HL-60 (cell line): ENCODE measurements at places on chromosomes 3 and 15.

DNA sequence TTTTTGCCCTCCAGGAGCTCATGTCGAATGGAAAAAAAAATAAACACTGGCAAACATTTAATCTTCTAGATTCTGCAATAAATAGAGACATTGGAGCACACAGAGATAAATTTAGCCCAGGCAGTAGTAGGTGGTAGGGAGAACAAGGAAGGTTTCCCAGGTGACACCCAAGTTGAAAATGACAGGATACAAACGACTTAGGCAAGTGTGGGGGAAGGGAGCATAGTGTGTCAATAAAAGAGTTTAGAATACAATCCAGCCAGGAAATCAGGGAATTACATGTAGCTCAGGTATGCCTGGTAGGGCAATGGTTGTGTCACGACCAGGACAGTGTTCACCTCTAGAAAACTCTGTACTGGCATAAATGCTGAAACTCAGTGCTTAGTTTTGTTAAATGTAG, 364.6 kb upstream of the AGTR1 start:
- DNase-seq: no peak

DNA sequence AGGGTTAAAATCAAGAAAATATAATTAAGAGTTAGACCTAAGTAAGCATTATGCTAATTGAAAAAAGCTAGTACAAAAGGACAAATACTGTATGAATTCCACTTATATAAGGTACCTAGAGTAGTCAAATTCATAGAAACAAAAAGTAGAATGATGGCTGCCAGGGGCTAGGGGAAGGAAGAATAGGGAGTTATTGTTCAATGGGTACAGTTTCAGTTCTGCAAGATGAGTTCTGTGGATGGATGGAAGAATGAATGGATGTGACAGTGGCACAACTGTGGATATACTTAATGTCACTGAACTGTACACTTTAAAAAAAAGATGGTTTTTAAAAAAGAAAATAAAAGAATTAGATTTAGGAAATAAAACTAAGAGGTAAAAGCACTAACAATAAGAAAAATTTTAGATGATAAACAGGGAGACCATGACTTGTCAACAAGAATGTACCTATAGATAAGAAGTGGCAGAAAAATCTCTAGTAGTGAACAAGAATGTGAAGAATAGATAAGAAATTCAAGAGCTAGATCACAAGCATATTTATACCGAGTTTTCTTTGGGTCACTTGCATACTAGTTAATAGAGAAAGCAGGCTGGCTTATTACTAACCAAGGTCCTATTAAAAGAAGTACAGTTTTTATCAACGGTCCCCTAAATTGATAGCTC, 5.5 kb downstream of the IFT80 start:
- DNase-seq: no peak

GRCh38 chr15:78206326-78207109, 27.8 kb downstream of the ACSBG1 start:
- DNase-seq: no peak

- DNase-seq: no peak
Observed at GRCh38 chr15:69568173-69569009, 115.8 kb downstream of the RPLP1 start.

DNA sequence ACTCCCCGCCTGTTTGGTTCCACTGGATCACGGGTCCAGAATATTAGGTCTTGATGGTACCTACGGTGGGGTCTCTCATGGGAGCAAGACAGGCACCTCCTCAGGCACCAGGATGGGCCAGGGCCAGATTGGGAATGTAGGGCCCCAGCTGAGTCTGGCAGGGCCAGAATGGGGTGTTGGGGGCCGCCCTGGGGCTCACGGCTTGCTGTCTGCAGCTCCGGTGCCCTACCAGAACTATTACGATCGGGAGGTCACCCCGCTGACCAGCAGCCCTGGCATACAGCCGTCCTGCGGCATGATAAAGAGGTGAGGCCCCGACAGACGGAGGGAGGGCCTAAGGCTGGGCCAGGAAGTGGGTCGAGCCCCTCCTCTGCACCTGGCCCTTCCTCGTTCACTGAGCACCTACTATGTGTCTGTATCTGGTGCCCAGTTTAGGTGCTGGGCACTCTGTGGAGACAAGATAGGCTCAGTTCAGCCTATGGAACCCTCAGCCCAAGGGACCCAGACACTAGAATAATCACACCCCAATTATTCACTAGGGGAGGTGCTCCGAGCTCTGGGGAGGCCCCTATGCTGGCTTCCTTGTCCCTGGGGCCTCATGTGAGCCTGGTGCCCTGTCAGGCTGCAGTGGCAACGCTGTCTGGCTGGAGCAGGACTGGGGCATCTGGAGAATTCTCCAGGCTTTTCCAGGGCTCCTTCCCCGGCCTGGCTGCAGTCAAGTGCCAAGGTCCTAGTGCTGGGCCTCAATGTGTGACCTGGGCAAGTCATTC, 37.9 kb downstream of the PSTPIP1 start:
- no peak for DNase-seq
